HTR-8/SVneo (cell line): ENCODE measurements at places on chromosomes 4 and X.

- DNase-seq, result no peak
These were observed 98.5 kb upstream of the ELOVL6 start for GRCh38 chr4:110296892-110297291.

DNA sequence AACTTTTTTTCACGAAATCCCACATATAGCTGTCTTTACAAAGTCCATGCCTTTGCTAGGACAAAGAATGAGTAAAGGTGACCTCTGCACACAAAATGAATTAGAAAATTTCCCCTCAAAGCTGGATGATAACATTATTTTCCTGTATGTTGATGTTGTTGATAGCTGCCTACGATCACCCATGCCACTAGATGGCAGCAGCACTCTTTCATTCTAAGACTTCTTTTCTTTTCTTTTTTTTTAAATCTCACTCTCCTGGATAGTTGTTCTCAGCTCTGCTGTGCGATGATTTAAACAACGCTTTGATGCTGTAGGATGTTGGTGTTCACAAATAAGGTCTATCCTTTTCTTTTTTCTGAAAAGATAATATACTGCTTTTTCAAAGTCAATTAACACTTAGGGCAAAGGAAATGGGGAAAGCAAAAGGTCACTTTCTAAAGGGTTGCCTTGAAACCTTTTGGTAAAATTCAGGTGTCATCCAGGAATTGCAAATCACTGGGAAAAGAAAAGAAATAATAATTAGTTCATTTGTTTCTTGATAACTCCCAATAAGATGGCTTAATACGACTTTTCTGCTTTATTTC is 266.8 kb downstream of the C4orf33 start:
- DNase-seq, result peak; percentile 53

DNA sequence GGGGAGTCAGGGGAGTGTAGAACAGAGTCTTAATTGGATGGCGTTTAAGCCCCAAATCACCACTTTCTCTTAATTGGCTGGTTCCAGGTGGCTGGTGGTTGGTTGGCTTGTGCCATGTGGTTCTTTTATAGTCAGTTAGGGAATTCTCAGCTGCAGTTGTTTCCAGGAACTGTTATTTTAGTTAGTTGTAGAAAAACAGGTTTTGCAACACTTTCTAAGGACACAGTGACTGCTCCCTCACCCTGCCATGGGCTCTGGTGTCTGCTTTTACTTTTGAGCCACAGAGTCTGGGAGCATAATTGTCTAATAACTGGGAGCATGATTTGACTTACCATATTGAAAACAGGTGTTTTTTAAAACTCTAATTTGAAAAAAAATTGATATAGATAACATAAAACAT is 75.8 kb upstream of the PCDH18 start:
- DNase-seq, result no peak

- no peak for DNase-seq
These were observed 55.5 kb downstream of the WFS1 start for GRCh38 chr4:6324999-6325787.

DNA sequence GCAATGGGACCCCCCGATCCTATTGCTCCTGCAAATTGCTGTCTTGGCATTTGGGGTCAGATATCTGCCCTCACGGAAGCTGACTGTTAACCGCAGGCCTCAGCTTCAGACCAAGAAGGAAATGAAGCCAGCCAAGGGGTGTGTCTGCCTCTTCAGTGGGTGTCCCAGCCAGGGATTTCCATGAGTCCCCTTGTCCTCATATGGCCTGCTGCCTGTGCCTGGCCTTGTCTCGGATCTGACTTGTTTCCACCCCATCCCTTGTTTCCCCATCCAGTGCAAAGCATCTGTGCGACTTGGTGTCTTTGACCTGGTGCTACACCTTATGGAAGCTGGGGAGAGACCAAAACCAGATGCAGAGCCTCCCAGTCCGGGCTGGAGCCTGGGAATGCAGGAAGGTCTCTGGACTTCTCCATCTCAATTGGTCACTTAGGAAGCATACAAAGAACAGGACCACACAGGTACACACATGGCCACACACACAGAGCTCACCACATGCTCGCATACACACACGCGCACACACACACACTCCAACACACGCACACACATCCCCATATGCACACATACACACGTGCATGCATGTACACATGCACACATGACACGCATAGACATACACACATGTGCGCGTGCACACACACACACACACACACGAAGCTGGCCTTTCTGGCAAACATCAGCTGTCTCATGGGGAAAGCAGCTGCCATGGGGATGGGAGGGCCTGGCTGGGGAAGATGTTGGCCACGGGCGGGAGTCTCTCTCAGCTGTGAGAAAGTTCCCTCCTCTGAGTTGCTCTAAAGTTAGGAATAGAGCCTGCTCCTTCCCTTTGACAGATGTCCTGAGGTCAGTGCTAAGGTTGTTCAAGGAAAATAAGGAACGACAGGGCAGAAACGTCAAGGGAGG is 65.5 kb downstream of the CRMP1 start:
- no peak for DNase-seq

DNA sequence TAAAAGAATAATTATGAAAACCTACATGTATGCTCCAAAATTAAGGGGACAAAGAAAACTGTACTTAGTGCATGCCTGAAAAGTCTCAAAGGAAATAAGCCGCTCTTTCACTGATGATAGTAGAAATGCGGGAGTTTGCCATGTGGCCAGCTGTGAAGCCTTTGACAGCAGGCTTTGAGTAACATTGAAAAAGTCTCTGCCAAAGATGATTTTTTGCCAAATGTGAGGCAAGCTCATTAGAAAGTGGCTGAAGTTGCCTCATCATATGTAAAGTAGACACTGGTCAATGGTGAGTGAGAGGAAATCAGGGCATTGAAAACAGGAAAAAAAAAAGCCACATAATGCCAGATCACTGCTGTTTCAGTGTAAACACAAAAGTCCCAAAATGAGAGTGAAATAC is 2360.1 kb downstream of the PCDH7 start:
- no peak for DNase-seq

GRCh38 chr4:116438417-116438816 is 647.0 kb downstream of the TRAM1L1 start:
- no peak for DNase-seq

DNA sequence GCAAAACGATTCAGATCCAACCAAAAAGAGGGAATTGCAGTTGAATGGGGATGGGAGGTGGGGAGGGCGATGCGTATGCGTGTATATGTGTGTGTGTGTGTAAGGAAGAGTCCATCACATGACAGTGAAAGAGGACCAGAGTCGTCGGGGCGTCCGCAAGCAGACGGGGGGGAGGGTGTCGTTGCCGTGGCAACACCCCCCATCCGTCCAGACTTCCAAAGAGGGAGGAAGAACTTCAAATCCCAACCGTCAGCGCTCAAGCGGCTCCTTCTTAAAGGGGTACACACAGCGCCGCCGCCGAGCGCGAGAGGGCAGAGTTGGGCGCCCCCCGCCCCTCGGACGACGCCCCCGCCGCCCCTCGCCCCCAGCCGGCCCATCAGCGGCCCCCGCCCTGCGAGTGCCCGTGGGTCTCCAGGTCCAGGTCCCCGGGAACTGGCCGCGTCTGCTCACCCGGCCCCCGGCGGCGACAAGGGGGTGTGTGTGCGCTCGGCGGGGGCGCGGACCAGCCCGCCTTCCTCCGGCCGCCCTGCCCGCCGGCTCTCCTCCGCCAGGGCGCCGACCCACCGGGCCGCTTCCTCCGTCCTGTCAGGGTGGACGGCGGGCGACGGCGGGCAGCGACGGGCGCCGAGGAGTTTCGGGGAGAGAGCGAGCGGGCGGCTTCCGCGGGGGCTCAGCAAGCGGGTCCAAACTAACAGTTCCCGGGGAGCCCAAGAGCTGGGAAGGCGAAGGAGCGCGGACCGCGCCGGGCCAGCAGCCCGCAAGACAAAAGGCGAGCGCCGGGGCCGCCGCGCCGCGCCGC is 685 bp downstream of the LCORL start:
- DNase-seq, result peak; percentile 62

- no peak for DNase-seq
These were observed 719.5 kb upstream of the SLIT2 start for GRCh38 chr4:19531906-19532848.

DNA sequence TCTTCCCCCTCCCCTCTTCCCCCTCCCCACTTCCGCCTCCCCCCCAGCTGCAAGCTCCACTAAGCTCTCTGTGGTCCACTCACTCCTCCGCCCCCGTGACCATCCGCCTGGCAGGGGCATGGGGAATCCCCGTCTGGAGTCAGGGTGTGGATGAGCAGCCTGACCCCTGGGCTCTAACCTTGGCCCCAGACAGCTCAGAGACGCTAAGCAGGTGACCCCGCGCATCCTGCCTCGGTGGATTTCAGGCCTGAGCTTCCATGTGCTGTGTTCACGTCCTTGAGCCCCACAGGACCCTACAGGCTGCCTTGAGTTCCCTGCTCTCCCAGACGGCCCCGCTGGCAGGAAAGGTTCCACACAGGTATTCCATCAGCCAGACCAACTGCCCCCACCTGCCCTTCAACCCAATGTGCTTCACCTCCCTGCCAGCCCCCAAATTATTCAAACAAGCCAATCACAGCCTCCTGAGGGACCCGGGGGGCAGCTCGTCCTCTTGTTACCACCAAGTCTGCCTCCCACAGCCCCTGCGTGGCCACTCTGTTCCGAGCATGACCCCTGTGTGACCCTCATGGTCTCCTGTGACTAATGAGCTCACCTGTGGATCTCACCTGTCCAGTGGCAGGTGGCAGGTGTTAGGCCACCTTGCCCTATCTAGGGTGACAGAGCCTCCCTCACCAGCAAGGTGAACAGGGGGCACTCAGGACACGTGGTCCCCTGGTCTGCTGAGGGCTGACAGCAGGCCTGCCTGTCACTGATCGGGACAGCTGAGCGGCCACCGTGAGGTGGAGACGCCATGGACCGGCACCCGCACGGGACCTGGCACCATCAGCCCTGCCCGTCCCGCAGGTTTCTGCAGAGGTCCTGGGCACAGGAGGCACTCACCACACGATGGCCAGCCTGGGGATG is 73.2 kb upstream of the MXD4 start:
- no peak for DNase-seq

DNA sequence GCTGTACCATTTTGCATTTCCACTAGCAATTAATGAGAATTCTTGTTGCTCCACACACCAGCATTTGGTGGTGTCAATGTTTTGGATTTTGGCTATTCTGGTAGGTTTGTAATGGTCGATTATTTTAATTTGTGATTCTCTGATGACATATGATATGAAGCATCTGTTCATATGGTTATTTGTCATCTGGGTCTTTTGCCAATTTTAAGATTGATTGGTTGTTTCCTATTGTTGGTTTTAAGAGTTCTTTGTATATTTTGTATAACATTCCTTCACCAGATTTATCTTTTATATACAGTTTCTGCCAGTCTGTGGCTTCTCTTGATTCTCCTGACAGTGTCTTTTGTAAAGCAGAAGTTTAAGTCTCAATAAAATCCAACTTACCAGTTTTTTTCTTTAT is 18.5 kb upstream of the BDH2 start:
- no peak for DNase-seq

- no peak for DNase-seq
These were observed 131.2 kb downstream of the MAGEB5 start for GRCh38 chrX:26347171-26347570.

GRCh38 chr4:169492436-169493163 is 119.8 kb downstream of the NEK1 start:
- peak; percentile 45 for DNase-seq

- DNase-seq, result no peak
These were observed 7.4 kb upstream of the NFKB1 start for GRCh38 chr4:102493794-102494193.

GRCh38 chrX:153598541-153599191 is at the start of gene CCNQ:
CCNQ (minus strand) TSS chrX:153599139; CDS start chrX:153599073, 66 bp downstream.
- DNase-seq, result no peak

GRCh38 chr4:147761218-147761883 is 29.5 kb downstream of the ARHGAP10 start:
- no peak for DNase-seq

GRCh38 chr4:173761938-173762337 is 231.9 kb upstream of the HAND2 start:
- DNase-seq, result no peak

DNA sequence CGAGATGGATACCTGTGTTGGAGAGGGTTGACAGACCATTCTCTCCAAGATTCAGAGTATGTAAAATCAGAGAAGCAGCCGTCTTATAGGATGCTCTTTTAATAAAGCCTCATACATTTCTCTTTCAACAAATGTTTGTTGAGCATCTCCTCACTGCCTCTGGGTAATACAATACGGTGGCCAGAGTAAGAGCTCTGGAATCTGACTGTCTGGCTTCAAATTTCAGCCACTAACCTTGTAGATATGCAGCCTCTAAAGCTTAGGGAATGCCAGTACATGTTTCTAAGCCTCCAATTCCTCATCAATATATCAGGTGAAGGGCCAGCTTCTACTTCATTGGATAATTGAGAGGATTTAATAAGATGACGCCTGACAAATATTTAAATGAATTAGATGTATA is 61.3 kb downstream of the CLNK start:
- DNase-seq, result no peak

DNA sequence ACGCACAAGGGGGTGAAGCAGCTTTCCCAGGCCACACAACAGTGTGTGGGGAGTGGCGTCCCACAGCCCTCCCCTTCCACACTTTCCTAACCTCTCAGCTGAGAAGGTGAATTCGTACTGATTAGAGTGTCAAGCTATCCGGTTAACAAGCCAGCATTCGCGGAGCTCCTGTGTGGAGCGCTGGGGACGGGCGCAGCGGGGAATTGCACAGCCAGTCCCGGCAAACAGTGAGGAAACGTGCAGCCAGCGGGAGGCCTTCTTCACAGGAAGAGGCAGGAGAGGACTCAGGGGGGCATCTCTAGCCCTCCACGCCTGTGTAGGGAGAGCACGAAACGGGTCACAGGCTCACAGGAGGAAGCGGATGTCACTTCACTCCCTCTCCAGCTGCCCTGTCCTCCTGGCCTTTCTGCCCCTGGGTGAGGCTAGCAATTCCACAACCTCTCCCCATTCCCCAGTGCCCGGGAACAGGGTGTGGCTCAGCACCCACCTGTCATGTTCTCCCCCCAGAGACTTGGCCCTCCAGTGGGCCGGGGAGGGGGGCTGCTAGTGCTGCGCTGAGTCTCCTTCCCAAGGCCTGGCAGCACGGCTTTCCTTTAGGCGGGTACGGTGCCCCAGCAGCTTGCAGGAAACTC is 117.3 kb downstream of the CPZ start:
- no peak for DNase-seq

GRCh38 chr4:188960411-188961093 is 821.3 kb downstream of the TRIML1 start:
- peak; percentile 26 for DNase-seq

DNA sequence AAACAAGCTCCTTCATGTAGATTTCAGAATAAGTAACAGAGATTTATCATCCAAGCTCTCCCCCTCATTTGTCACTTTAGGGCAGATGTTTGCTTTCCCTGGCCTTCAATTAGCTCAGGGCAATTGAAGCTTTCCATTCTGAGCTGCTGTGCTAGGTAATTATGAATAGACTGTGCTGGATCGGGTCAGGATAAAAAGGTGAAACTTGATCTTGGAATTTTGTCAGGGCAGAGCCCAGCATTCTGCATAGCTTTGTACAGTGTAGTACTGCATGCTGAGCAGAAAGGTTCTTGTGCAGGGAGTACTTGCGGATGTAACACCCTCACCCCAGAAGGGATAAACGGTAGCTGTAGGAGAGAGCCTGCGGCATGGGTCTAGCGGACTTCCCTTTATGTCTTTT is 64.0 kb upstream of the CLDN34 start:
- no peak for DNase-seq

GRCh38 chr4:12116009-12116552 is 687.4 kb upstream of the HS3ST1 start:
- DNase-seq, result no peak

- peak; percentile 60 for DNase-seq
These were observed 317.2 kb downstream of the TENM3 start for GRCh38 chr4:182560358-182560757.

GRCh38 chr4:15006416-15007024 is 4.2 kb downstream of the CPEB2 start:
- DNase-seq, result no peak
